ENCODE measurements at places on chromosomes 1 and 21. TPM values are rescaled to one million over a fixed set of nuclear protein-coding genes. Genes with fewer than 3 reads are reported as not detected.
A peak's percentile ranks its signal among the peaks of the same experiment; 100 is the strongest.

DNA sequence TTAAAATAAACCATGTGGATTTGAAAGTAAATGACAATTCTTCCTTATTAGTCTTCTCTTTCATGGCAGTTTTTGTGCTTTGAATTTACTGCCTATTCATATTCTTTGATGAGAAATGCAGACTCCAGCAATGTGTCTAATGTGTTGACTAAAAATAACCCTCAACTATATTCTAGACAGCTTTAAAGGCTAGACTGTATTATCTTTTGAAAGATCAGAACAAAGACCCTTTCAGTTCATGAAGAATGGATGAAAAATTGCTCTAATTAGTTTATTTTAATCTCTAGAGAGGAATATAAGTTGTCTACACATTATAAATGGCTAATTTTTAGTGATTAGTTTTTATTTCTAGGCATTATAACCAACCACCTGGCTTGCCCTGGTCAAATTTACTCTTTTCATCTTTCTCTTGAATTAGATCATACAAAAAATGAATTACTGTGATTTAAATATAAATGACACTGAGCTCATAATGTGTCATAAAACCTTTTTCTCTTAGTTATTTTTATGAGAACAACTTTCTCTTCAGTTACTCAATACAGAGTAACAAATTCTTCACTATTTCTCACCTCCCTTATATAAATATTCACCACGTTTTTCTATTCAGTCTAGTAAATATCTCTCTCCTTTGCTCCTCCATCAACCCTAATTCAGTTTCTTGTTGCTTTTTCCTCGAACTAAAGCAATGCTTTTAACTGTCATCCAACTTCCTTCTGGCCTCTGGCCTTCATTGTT, 428.5 kb upstream of the TMPRSS15 start:
- no peak for DNase-seq

DNA sequence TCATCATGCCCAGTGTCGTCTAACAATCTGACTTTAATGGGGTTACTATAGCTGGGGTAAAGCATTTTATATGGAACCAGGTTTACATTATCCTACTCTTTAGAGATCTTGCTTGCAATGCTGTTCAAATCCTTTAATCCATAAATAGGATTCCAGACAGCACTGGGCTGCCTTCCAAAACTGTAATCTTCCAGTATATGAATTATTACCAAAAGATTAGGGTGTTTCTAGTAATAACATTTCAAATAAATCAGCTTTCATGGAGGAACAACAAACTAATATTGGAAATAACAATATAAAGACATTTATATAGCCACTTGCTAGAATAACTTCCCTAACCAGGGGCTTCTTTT, 88.6 kb upstream of the PLXNA2 start:
- DNase-seq = no peak

CBS gene
- not detected for total RNA-seq

TMOD4 gene
- 6.4 TPM for total RNA-seq

DNA sequence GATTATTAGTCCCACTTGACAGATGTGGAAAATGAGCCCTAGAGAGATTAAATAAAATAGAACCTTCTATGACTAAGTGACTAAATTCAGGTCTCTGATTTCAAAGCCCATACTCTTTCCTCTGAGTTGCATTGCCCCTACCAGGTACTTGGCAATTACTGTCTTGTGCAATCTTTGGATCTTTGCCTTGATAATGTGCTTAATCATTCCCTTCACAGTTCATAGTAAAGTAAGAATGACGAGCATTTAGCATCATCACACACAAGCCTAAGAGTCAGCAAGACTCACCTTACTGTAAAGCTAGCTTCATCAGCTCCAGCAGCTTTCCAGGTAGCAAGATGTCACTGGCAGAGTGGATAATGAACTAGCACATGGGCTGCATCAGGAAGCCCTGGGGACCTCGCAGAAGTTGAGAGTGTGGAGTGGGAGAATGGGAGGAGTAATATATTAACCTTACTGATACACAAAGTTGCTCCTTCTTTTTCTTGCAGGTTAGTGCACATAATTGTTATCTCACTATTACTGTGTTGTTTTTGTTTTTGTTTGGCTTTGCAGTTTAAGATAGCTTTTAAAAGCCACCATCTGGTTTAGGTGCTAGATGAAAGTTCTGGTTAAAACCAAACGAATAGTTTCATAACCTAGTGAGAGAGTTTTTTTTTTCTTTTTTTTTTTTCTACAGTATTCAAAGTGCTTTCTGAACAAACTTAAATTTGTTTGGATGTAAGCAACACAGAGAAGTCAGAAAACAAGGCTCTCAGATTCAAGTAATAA, 71.8 kb downstream of the PBX1 start:
- no peak for DNase-seq

DNA sequence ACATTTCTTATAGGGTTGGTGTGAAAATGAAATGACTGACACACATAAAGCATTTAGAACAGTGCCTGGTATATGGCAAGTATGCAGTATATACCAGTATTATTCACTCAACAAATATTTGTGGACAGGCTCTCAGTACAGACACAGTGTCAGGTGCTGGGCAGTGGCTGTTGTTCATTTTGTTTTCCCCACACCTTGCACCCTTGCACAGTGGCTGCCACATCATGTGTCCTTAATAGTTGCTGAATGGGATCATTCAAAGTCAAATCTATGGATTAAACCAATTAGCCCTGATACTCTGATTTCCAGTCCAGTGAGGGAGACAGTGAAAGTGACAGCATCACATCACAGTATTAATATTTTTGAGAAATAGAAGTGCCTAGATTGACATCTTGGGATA, 2.4 kb downstream of the SLAMF1 start:
- no peak for DNase-seq

- DNase-seq = no peak
Measured at GRCh38 chr1:47618830-47619229, 181.0 kb downstream of the FOXD2 start.

GJA5 gene
- total RNA-seq = not detected

CEP170 gene
- total RNA-seq = 36.4 TPM

- no peak for DNase-seq
Measured at GRCh38 chr1:38918568-38918967, 23.1 kb downstream of the RHBDL2 start.

BGLAP gene
- 7.2 TPM for total RNA-seq

DNA sequence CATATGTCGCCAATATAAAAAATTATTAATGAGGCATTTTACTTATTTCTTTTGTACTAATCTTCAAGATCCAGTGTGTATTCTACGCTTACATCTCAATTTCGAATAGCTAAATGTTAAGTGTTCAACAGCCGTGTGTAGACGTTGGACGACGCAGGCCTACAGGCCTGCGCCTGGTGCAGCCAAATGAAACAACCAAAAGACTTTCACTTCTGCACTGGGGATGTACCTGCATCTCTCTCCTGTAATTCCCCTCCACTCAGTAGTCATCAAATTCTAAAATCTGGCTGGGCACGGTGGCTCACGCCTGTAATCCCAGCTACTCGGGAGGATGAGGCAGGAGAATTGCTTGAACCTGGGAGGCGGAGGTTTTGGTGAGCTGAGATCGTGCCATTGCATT, 76.8 kb upstream of the HNRNPU start:
- DNase-seq = no peak

- no peak for DNase-seq
Measured at GRCh38 chr1:15323989-15324868, 77.2 kb downstream of the FHAD1 start.

GRCh38 chr1:11799099-11799498, 6.7 kb downstream of the MTHFR start:
- DNase-seq = no peak

GRCh38 chr1:235470741-235471439, 33.4 kb downstream of the B3GALNT2 start:
- DNase-seq = no peak

- DNase-seq = no peak
Measured at GRCh38 chr1:106785176-106785575, 271.3 kb upstream of the PRMT6 start.

TSPAN2 gene
- 3.5 TPM for total RNA-seq

RIPK4 gene
- total RNA-seq = 0.26 TPM

TRIM17 gene
- 0.76 TPM for total RNA-seq

CD1C gene
- not detected for total RNA-seq

DNA sequence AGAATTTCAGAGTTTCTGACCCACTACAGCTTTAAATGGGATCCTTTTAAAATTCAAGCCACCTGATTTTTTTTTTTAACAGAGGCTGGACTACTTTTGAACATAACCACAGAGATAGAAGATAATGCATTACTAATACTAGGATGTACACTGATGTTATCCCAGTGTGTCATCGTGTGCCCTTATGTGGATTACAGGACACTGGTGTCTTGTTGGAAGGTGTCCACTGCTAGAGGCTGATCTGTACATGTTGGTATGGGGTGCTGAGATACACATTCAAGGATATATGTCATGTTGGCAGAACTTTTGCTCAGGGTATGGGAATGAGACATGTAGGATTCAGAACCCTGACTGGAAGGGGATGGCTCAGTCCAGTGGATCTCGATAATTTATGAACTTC, 56.3 kb downstream of the INAVA start:
- DNase-seq = no peak

VSIG8 gene
- total RNA-seq = not detected

- DNase-seq = no peak
Measured at GRCh38 chr1:153745417-153745816, 17.6 kb downstream of the INTS3 start.

- DNase-seq = no peak
Measured at GRCh38 chr1:215860833-215861232, 293.7 kb downstream of the KCTD3 start.

NR1I3 gene
- total RNA-seq = not detected

DNA sequence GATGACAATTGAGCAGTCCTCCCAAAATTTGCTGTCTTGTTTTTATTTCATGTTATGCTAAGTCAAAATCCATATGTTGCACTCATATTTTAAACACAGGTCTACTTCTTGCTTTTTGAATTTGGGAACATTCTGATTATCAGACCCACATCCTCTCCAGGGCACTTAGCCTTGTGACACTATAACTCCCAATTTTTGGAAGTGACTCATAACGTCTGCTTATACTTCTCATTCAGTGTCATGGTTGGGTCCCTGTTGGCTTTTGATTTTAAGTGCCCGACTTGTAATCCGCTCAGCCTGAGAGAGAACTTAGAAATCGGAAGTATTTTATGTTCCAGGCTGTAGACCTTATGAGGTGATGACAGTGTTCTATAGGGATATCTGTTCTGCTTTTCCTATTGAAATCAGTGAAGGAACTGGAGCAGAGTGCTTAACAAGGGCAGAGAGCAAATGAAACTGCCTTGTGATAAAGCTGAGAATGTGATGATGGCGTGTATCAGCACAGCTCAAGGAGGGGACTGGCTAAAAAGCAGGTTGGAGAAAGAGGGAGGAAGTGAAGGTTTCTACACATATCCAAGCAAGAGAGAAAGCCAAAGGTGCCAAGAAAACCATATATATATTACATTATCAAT, 136.0 kb downstream of the HLX start:
- DNase-seq = no peak

DNA sequence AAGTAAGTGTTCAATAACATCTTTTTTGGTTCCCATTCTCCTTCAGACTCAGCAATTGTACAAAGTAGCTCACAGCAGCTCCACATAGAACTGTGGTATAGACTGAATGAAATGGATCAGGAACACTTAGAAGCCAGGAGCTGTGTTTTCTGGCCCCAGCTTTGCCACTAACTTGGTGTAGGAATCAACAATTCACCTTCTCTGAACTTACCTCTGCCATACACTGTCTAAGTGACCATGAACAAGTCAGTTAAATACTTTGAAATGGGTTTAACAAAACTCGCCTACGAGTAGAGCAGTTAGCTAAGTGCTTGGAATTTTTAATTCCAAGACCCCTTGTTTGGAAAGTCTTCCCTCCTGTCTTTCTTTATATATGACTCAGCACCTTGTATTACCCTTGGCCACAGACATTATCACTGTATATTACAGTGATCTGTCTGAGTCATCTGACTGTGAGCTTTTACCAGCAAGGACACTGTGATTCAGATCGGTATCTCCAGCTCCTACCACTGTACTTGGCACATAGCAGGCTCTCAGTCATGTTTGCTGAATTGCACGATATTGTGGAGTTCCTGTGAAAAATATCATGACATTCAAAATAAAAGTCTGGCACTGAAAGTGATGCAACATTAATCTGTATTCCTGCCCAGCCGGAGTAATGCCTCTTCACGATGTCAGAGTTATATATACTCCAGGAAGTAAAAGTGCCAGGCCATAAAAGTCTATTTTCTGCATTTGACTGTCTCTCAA, 101.7 kb upstream of the BEND5 start:
- no peak for DNase-seq

GRCh38 chr1:231313661-231314060, 24.0 kb downstream of the EXOC8 start:
- no peak for DNase-seq

DNA sequence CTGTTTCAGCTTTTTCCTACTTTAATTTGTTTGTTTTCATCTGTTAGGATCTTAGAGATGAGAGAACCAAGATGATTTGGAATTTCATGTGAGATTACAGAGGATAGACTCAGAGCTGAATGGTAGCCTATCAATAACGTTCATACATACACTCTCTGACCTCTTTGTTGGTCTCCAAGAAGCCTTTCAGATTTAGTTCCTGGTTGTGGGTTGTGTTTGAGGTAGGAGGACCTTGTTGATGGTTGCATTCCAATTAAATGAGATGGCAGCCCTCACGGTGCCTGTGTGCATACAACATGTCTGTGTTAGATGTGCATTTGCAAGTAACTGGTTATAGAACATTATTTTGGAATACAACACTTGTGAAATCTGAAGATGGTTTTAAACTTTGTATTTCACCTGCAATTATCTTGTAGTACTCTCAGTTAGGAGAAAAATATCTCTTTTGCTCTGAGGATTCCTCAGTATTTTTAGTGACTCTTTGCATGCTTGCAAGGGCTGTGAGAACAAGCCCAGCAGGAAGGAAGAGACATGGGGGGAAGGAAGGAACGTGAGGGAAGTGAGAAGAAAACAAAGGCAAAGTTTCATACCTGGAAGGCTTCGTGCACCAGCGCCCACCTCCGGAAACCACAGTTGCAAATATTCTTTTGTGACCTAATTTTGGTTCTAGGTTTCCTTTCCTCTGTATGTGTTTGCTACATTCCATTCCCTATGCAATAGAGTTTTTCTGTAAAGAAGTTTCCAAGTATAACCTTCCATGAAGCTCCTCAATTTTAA, 291.8 kb downstream of the DISC1 start:
- peak; percentile 49 for DNase-seq

SPRR5 gene
- total RNA-seq = not detected

GRCh38 chr21:36079010-36079649, 9.3 kb downstream of the CBR1 start:
- DNase-seq = peak; percentile 49

GRCh38 chr1:70790232-70790923, 257.2 kb downstream of the PTGER3 start:
- DNase-seq = no peak

Measured in CD4-positive, alpha-beta memory T cell (primary cell).